ENCODE measurements at places on chromosomes 16 and 17.

DNA sequence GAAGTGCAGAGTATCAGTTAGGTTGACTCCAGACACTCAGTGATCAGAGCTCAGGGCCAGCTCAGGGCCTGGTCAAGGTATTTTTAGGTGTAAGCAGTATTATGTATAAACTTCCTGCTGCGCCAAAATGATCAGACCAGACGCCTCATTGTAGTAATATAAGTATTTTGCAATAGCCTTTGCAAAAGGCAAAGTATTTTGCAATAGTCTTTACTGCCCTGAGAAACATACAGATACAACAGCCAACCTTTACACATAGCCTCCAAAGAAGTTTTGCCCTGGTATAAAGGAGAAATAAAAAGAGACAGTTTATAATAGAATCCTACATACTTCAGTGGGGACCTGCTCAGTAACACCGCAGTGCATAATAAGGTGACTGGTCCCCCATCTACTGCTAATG is 333.0 kb upstream of the EEF2KMT start:
- no peak for DNase-seq

DNA sequence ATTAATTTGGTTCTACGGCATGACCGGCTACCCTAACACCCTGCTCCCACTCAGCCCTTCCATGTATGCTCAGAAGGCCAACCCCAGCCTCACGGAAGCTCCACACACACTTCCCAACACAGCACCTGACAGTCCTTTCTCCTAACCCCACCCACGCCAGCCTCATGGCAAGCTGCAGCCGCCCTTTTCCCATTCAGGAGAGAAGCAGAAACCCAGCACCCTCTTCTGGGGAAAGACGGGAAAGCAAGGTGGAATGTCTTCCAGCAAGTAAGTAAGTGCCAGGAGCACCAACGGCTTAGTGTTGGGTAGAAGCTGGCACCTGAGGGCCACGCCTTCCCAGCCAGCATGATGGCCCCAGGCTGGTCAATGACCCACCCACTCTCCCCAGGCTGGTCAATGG is 32.1 kb downstream of the ABR start:
- no peak for DNase-seq

DNA sequence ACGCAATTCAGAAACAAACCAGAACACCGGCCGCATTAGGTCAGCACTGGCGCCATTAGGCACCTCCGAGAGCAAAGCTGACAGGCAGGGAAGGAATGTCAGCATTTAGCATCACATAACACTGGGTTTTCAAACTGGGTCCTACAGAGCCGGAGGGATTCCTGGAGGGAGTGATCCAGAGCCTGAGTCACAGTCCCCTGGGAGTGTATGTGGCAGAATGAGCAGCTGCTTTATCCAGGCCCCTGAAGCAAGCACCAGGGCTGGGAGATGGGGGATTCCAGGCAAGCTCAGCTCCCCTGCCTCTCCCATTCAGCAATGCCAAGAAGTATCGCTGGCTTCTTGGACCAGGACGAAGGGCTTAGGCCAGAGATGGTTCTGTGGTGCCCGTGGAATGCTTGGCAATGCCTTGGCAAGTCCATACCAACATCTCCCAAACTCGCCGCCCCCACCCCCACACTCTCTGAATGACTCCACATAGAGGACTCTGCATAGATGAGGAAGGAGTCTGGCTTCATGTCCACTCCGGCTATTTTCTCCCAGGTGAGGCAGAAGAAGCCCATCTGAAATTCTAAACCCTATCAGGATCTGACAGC is 20.4 kb downstream of the GAS7 start:
- no peak for DNase-seq

DNA sequence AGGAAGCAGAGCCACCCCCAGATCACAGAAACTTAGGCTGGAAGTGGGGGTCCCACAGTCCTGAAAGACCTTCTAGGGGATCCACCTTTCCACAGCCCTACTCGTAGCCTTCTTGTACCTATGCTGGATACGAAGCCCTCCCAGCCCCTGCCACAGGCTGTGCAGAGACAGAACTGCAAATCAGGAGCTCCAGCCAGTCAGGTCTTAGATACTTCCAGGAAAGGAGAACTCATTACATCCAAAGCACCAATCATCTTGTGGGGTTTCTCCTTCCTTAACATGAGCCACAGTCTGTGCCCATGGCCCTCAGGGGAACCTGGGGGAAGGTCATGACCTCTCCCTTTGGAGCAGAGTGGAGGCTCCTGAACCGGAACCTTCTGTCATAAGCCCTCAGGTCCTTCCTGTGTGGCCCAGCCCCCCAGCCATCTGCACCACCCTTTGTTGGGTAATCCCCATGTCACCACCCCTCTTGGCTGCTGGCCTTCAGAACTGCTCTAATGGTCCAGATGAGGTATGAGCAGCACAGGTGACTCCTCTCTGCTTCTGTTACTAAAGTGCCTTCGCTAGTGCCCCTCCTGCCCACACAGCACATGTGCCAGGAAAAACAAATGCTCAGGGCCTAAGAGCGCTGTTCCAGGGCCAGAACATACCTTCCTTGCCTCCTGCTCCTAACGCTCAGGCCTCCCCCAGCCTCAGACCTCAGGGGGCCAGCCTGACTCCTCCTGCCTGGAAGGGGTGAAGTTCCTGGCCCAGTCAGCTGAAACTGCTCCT is 14.6 kb downstream of the SRCIN1 start:
- no peak for DNase-seq

DNA sequence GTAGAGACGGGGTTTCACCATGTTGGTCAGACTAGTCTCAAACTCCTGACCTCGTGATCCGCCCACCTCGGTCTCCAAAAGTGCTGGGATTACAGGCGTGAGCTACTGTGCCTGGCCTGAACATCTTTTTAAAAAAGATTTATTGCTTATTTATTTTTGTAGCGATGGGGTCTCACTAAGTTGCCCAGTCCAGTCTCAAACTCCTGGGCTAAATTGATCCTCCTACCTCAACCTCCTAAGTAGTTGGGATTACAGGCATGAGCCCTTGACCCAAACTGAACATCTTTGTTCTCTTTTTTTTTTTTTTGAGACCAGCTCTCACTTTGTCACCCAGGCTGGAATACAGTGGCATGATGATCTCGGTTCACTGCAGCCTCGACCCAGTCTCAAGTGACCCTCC is 27.5 kb downstream of the DDX19A start:
- no peak for DNase-seq

- no peak for DNase-seq
These were observed 112.0 kb upstream of the HAS3 start for GRCh38 chr16:68993456-68993855.

DNA sequence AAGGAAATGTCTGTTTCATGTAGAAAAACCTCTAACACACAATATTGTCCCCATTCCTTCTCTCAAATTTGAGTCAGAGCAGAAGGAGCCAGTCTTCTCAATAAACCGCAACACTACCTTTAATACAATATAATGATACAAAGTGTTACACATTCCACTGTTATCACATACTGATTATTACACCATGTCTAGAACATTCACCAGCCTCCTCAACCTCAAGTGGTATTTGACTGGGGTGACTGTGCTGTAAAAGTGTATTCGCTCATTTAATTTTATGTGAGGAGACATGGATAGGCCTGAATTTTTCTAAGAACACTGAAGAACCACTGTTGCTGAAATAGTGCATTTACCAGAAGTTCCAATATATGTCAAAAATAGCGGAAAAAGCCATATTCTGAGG is 10.3 kb downstream of the CDYL2 start:
- no peak for DNase-seq

DNA sequence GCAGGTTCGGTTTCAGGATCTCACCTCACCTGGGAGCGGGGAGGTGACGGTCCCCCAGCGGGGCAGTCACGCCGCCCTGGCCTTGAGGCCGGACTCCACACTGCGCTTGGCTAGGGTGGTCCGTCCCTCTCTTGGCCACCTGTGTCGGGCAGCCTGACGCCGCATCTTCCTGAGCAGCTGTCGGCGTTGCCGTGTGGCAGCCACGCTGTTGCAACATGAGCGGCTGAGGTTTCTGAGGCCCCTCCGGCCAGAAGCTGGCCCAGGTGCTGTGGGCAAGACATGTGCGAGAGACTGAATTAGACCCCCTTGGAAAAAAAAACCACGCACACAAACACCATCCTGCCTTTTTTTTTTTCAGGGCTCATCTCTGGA is 49.2 kb downstream of the IRF8 start:
- DNase-seq: no peak

DNA sequence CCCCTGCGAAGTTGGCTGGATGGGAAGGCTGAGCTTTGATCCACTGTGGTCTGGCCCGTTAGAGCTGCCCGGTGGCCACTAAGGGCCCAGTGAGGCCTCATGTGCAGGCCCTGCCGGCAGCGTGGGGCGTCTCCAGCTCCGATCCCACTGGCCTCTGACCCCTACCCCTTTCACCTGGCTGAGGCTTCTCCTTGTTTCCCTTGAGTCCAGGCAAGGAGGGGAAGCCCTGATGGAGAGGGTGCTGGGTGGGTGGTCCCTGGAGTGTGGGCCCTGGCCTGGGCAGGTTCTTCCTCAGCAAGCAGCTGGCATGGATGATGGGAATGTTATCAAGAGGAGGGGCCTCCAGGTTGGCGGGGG is 356.8 kb downstream of the SEC14L1 start:
- no peak for DNase-seq

DNA sequence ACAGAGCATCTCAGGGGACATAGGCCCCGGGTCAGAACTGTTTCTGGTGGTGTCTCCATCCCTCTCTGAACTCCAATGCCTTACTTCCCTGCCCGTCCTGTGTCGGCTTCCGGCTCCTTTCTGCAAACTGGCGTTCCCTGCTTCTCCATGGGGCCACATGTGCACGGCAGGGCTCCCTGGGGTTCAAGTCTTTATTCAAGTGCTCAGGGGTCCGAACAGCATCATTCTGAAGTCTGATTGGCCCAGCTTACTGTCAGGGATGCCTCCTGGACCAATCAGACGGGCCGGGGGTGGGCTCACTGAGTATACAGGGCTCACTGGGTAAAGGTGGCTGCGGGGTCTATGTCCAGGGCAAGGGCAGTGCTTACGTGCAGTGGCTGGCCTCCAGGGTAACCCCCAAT is 17.1 kb downstream of the C16orf82 start:
- no peak for DNase-seq

GRCh38 chr17:30238387-30239088 is 3.0 kb upstream of the SLC6A4 start:
- no peak for DNase-seq

GRCh38 chr17:82497483-82498405 is 21.8 kb upstream of the FOXK2 start:
- peak; percentile 29 for DNase-seq

- no peak for DNase-seq
These were observed 186.1 kb downstream of the CBLN1 start for GRCh38 chr16:49095539-49095938.

DNA sequence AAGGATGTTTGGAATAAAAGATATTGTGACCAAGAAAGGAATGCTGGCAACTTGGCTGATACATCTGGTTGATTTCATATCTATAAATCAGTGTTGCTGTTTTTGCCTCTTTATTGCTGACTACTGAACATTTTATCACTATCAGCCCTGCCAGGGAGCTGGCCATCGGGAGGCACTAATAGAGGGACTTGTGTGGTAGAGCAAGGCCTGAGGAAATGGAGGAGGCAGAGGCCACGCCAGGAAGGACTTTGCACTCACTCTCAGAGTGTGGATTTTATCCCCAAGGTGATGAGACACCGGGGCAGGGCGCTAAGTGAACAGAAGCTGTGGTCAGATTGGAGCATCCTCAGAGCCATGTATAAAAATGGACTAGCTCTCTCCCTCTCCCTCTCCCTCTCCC is 9.3 kb upstream of the CYB561 start:
- DNase-seq: no peak

- DNase-seq: no peak
These were observed 1.2 kb downstream of the ARHGAP17 start for GRCh38 chr16:25013751-25014499.

- no peak for DNase-seq
These were observed 16.0 kb downstream of the RAB11FIP3 start for GRCh38 chr16:441447-441846.

DNA sequence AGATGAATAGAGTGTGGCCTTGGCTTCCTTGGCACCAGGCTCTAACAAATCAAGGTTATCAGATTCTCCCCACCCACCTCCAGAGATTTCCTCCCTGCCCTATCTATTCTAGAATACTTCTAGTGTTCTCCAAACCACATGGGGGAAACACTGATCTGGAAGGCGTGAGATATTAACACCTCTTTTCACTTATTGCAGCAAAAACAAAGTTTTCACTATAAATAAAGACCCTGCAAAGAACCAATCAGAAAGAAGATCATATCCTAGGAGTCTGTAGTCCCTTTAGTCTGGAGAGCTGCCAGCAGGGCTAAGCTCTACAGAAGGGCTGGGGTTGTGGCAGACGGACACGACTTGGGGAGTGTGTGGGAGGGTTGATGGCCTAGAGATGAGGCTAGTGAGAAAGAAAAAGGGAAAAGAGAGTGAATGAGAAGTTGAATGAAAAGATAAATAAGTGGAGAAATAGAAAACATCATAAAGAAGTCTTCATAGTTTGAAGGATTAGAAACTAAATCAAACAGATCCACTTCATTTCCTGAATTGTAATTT is 8.6 kb upstream of the SKAP1 start:
- DNase-seq: no peak

GRCh38 chr17:79045842-79046196 is 21.9 kb downstream of the C1QTNF1 start:
- peak; percentile 48 for DNase-seq

- no peak for DNase-seq
These were observed 240.5 kb downstream of the SEC14L1 start for GRCh38 chr17:77381185-77381700.

- DNase-seq: no peak
These were observed 379.2 kb upstream of the ZFHX3 start for GRCh38 chr16:73427164-73427563.

DNA sequence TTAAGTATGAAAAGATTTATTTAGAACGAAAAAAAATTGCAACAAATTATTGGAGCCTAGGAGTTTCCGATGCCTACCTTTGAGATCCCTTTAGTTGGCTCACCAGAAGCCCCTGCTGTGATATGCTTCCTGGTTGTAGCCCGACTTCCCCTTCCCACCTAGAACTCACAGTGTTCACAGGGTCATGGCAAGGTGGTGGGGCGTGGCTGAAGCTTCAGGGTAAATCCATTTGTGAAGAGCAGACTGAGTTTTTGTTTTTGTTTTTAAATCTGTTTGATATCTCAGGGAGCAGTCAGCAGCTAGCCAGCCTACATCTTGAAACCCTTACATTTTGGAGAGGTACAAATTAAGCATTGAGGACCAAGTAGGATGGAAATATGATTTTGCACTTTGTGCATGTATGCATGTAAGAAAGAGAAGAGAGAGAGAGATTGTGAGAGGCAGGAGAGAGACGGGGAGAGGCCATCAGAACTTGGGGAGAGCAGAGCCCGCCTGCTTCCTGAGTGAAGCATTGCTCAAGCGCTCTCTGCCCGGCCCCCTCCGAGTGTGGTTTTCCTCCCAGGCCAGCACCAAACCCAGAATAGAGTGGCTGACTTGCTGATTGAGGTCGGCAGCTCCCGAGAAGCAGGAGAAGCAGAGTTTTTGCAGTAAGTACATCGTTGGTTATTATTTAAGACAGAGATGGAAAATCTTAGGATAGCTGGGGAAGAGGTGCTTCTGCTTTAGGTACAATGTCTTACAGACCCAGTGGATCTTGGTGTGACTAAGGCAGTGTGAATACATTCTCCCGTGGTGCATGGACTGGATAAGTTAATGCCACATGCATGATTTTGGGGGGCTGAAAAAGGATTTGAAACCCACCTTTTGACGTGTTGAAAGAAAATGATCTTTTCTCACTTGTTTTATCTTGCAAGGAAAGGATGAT is 64.2 kb downstream of the SPECC1 start:
- no peak for DNase-seq

Measured in activated CD4-positive, alpha-beta T cell treated with anti-CD3 and anti-CD28 coated beads, Interleukin-2, amount 50 U/mL, for 4 hours (primary cell).